ENCODE measurements at places on chromosomes 13 and 19.

DNA sequence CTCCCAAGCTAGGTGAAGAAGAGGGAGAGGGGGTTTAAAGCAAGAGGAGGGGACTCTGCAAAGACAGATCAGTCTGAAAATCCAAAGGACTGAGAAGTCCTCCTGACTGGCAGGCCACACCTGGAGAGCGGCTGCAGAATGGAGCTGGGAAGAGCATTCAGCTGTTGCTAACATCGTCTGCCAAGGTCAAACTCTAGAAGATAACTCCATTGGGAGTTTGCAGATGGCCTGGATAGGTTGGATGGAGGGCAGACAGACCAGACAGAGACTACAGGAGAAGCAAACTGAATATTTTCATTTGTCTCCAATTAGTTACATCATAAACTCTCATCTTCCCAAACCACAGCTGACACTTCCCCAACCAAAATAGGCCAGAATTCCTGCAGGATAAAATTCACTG is 19.9 kb upstream of the SHISA2 start:
- no peak for DNase-seq

- DNase-seq = no peak
Observed at GRCh38 chr19:34484328-34484727, 2.8 kb downstream of the WTIP start.

- DNase-seq = no peak
Observed at GRCh38 chr19:44476559-44477408, 23.5 kb downstream of the ZNF180 start.

GRCh38 chr13:79541426-79542049 is 60.6 kb downstream of the NDFIP2 start:
- DNase-seq = no peak

DNA sequence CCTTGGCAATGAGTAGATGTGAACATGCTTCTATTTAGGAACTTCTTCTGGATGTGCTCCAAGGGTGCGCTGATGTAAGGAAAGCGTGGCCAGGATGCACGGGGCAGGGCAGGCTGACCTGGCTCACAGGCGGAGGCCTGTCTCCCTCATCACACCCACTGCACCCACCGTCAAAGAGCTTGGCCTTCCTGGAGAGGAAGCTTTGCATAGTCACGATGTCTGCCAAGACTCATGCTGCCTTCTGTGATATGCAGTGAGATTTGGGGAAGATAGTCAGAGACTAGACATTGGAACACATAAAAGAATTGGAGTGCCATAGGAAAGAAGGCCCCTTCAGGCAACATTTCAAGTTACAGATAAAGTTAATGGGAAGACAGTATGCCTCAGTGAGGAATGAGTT is 82.0 kb downstream of the MYO16 start:
- no peak for DNase-seq

- DNase-seq = no peak
Observed at GRCh38 chr13:67299072-67299635, 69.0 kb upstream of the PCDH9 start.
